ENCODE measurements at places on chromosomes 1 and 21.

- no peak for DNase-seq
These were observed 108.8 kb downstream of the PLXNA2 start for GRCh38 chr1:208135354-208135753.

DNA sequence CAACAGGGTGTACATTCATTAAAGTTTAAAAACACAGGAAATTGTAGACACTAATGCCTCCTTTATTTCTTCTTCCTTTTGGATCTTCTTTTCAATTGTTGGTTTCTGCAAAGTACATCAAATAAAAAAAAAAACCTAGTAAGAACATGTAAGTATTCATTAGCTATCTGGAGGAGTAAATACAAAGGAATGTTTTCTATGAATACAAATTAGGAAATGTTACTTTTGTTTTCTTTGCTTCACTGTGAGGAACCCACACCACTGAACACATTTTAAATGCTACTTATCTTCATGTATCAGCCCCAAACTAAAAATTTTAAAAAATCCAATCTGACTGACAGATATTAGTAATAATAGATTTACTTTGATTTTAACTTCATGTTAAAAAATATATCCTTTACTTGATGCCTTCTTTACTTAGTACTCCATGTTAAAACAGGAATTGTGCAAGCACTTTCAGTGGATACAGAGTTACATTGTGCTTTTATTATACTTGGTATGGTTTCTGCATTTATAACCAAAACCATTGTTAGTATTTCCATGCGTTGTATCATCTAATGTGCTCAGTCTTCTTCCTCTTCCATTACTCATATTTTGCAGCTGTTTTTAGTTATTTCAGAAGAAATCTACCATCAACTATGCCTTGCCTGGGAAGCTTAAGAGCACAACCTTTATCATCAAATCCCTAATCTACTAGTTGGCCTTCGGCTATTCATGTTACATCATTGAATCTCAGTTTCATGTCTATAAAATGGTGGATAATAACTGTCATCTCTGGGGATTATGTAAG, 236.9 kb upstream of the DPYD start:
- no peak for DNase-seq

- DNase-seq = no peak
These were observed 25.9 kb downstream of the CYP2J2 start for GRCh38 chr1:59900640-59901039.

DNA sequence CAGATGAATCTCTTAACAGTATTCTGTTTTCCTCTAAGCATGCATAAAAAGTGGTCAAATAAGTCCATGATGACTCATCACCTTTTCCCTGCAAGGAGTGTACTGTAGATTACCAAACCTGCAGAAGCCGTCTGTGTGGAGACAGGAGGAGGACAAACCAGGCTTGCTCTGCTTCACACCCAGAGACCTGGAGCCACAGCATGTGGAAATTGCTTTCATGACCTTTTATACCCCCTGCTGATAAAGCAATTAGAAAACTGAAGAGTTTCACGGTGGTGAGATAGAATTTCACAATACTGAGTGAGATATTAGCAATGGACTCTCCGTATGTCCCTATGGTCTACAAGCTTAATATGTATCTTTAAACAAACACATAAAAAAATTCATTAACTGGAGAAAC, 9.4 kb downstream of the CORT start:
- DNase-seq = no peak

GRCh38 chr1:110038271-110038670, 3.8 kb downstream of the STRIP1 start:
- DNase-seq = no peak

DNA sequence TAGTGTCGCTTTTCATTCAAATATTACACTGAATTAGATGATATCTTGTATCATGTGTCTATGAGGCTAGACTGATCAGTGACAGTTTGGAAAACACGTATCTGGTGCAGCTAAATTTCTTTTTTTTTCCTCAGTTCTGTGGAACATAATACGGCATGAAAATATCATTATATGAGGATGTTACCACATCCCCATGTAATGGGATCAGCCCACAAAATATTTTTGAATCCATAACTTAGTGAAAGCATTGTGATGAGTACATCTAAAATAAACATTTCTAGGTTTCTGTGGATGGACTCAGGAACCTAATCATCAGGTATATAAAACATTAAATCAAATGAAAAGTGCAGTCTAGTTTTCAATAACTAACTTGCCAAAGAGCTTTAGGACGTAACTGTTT, 356.3 kb downstream of the USP25 start:
- DNase-seq = no peak

- no peak for DNase-seq
These were observed 21.7 kb upstream of the VASH2 start for GRCh38 chr1:212928323-212929291.

GRCh38 chr1:95604771-95605170, 370.8 kb downstream of the RWDD3 start:
- no peak for DNase-seq

- no peak for DNase-seq
These were observed 64.3 kb upstream of the RAB3GAP2 start for GRCh38 chr1:220336391-220337031.

- no peak for DNase-seq
These were observed 59.3 kb upstream of the GJB5 start for GRCh38 chr1:34695580-34695979.

DNA sequence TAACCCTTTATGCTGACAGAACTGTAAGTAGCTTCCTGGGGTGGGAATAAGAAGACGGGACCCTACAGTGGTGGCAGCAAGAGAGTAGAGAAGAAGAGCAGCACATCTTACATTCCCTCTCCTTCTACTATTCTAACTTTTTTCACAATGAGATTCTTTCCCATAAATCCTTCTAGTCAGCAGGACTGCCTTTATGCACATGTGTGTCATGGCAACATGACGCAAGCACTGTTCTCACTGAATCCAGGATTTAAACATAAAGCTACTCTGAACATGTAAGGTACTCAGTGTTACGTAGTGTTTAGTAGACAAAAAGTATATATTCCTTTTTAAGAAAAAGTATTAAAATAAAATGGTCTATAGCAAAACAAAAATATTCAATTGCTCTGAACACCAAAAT, 309.7 kb upstream of the LYPLAL1 start:
- no peak for DNase-seq

DNA sequence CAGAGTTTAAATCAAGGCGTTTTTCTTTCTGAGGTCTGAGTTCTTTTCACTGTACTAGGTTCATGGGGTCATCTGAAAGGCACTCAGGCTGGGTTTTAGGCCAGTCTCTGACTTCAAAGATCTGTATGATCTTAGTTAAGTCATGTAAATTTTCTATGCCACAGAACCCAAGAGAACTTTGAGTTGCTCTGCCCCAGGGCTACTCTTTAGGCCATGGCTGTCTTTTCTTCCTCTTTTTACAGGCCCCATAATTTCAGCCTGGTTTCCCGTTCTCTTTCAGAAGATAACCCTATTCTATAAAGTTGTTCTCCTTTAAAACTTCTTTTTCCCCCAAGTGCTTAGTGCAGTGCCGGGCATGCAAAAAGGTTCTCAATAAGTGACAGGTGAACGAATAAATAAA, 26.1 kb downstream of the METTL13 start:
- DNase-seq = no peak

DNA sequence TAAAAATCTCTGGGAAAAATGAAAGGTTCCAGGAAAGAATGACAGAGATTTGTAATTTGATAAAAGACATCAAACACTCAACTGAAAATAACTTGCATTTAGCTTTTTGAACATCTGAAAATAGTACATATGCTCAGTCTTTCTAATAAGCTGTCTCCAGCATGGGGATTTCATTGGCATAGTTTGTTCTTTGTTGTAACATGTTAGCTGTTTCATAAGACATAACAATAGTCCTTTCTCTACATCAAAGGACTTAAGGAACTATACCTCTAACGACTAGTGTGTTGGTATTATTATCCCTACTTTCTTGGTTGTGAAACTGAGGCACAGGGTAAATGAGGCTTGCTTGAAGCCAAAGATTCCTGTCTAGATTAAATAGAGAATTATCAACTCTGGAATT, 22.0 kb downstream of the EIF2B3 start:
- DNase-seq = no peak

- DNase-seq = no peak
These were observed 19.3 kb downstream of the EPHB2 start for GRCh38 chr1:22729912-22730311.

DNA sequence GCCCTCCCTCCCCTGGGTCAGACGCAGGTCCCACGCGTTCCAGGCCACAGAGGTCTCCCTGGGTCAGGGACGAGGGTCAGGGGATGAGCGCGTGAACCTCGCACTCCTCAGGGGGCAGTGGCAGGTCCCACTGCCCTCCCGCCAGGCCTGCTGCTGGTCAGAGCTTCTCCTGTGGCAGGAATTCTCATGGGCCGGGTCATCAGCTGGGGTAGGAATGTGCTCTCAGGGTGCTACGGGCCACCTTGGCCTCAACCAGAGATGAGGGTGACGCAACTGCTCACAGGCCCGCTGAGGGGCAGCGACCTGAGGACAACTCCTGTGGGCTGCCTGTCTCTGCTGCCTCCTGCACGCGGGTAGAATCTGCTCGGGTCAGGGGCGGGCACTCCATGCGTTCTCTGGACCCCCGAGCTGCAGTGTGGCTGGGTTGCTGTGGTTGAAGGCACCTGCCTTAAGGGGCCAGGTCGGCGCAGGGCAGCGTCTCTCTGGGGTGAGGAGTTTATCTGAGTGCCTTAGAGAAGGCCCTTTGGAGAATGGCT, 128.8 kb downstream of the PRDM16 start:
- DNase-seq = no peak

DNA sequence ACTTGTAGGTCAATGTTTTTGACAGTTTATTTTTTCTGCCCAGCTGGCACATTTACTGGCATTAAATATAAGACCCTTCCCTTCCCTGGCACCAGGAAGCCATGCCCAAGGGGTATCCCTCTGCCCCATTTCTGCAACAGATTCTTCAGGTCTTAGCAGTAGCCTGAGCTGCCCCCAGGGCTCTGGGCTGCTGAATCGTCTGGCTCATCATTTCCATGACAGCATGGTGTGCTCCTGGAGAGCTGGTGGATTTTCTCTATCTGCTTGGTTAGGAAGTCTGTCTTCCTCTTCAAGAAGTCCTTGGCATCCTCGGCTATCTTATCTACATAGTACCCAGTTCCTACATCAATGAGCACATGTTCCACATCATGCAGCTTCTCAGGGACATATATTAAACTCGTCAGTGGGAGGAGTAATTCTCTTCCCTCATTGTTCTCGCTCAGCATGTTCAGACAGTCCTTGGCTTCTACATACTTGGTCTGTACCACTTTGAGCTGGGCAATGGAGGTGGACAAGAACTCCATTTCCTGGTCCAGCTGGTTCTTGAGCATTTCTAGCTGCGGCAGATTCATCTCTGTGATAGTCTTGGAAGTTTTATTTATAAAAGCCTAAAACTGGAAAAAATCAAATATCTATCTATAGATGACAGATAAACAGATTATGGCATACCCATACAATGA, 23.5 kb downstream of the MIA3 start:
- no peak for DNase-seq

DNA sequence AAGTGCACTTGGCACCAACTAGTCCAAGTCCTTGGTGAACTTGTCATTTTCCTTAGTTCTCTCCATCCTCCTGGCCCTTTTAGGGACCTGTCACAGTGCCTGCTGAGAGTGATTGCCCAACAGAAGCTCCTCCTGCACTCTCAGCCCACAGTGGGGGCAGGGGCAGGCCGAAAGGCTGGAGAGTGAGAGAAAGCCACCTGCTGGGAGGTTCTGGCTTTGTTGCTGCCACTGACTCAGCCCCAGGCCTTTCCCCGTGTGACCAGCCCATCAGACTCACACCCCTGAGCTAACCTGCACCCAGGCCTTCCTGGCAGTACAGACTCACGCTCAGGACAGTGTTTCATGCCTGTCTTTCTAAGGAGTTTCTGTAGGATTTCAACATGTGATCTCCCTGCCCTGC, 17.1 kb upstream of the PROK1 start:
- peak; percentile 9 for DNase-seq

DNA sequence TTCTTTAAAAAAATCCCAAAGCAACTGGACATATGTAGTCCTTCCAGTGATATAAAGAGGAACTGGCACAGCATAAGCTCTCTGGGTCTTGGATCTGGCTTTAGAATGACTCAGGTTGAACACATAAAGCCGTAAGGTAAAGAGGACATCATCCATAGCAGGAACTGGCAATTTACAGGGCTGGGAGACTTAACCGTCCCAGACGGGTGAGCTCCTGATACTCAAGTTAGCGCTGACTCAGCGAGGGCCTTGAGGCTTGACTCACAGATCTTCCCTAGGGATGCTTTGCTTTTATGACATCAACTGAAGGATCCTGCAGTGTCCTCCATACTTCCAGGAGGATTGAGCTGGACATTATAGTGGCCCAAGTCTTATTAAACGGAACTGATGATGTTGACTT, 154.1 kb downstream of the CLIC6 start:
- no peak for DNase-seq

DNA sequence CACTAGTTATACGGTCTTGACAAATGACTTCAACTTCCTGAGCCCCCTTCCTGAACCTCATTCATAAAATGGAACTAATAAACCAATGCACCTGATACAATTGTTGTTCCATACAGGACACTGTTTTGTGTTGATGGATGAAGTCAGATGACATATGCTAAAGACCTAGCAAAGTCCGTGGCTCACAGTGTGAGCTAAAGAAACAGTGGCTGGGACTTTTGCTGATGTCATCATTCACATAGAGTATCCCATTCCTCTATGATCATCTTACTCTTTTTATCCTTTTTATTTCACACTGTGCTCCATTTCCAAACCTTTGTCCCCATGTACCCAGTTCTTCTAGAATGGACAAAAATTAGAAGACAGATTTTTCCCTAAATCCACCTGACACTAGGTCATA, 83.7 kb upstream of the KAZN start:
- DNase-seq = no peak

GRCh38 chr1:181733486-181733885, 250.2 kb downstream of the CACNA1E start:
- no peak for DNase-seq

DNA sequence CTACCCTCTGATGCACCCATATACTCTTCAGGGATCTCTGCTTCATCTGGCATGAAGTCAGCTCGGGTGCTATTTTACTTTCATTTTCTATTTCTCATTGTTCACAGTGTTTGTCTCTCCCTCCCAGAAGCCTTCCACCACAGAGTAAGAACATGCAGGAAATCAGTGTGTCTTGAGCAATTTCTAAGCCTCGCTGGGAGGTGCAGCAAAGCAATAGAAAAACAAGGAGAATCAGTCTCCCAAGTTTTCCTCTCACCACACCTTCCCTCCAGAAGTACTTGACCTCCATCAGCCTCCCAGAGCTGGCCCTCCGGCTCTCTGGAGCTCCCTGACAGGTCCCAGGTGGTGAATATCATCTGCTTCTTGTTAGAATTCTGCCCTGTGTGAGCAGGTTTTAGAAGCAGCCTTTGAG, 594.7 kb upstream of the CAMK1G start:
- peak; percentile 4 for DNase-seq

- DNase-seq = peak; percentile 30
These were observed 4.1 kb upstream of the KCNAB2 start for GRCh38 chr1:6041432-6042062.

DNA sequence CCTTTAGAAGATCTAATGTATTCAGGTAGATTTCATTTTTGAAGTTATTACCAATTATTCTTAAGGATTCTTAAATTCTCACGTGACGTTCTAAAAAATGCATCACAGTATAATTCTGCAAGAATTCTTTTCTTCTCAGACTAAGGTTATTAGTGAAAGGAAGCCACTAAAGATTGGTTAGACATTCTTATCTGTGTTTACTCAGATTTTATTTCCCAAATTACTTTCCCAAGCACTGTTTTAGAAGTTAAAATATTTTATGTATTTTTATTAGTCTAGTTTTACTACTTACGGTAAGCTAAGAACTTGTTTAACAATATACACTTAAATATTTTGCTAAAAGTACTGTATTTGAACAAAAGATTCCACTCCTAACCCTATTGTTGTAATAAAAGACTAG, 28.4 kb downstream of the AGO3 start:
- no peak for DNase-seq

All from activated naive CD8-positive, alpha-beta T cell treated with anti-CD3 and anti-CD28 coated beads for 36 hours (primary cell).